ENCODE measurements at places on chromosomes 3 and 15.
A peak's percentile ranks its signal among the peaks of the same experiment; 100 is the strongest.

- no peak for DNase-seq
These were observed 57.5 kb downstream of the MED12L start for GRCh38 chr3:151142929-151143328.

DNA sequence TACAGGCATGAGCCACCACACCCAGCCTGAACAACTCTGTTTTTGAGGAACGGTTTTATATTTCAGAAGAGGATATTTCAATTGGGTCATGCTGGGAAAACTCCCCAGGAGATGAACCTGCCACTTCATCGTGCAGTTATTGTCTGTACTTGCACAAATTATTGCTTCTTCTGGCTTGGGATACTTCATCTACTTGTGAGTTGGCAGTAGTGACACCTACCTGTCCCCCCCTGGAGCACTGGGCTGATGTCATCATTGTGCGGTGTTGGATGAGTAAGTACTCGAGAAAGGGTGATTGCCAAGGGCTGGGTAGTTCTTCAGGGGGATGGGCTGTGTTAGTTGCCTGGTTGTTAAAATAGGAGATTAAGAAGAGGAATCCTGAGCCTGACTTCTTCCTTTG is 85.1 kb upstream of the SAMMSON start:
- no peak for DNase-seq

DNA sequence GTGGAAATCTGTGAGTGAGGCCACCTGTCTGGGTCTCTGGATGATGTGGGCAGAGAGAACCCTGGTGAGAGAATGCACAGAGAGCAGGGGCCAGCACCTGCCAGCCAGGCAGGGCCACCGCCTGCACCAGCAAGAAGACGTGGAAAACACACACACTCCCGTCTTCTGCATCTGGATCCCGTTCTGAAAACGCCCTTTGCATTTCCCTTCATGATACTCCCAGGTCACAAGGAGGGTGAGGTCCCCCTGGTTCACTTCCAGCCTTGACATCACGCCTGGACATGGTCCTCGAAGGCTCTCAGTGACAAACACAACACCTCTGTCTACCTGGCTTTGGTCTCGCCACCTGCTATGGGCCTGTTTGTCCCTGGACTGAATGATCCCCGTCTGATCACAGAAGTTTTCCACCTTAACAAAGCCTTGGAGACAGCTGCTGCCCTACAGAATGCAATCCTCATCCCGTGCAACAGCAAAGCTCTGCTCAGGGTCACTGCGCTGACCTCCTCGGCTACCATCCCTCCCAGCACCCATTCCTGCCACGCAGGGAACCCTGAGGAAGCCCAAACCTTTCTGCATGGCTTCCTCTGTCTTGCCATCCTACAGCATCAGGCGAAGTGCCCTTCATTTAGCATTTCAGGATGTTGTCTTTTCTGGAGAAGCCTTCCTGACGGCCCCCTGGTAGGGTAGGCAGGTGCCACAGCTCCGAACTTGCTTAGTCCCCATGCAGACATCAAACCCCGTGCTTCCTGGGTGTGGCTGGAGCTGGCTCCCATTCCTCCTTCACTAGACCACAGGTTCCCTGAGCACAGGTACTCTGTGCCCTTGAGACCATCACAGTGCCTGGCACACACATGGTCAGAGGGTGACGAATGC is 122.5 kb downstream of the ATP10A start:
- no peak for DNase-seq

DNA sequence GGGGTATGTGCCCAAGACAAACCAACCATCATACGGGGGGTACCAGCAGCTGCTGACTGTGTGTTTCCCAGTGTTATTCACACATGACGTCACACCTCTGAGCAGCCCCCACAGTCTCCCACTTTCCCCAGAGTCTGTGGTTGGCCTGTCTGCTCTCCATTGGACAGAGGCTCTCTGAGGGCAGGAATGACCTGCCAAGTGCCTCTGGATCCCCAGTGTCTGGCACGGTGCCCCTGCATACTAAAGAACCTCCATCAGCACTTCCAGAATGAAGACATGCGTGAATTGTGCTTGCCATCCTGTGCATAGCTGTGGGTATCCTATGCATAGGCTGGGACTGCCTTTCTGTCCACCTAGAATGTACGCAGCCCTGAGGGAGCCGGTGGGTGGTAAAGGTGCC is 3.5 kb upstream of the CCDC9B start:
- DNase-seq: no peak

GRCh38 chr3:44104668-44105321 is 136.9 kb upstream of the TOPAZ1 start:
- DNase-seq: no peak

DNA sequence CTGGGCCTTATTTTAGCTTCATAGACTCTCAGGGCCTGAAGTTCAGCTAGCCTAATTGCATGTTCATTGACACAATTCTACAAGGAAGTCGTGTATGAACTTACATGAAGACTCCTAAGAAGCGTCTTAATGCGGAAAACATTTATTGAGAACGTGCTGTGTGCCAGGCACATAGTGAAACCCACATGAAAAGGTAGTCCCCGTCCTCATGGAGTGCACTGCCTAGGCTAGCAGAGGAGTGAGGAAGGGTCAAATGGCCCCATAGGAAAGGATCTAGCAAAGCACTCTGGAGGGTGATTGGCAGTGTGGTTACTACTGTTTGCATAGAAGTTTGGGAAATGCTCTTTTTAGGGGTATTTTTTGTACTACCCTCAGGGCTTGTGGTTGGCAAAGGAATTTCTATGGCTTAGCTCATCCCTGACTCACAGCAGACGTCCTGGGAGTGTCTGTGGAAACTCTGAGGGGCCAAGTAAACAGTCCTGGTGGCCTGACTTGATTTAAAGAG is 854 bp upstream of the NPTN start:
- peak; percentile 17 for DNase-seq

- no peak for DNase-seq
These were observed 37.0 kb downstream of the STARD9 start for GRCh38 chr15:42612367-42612912.

GRCh38 chr15:48624700-48625099 is 20.8 kb downstream of the FBN1 start:
- no peak for DNase-seq

GRCh38 chr3:965826-966225 is 127.0 kb upstream of the CNTN6 start:
- DNase-seq: no peak

- DNase-seq: no peak
These were observed 132.7 kb upstream of the GMNC start for GRCh38 chr3:190995156-190995555.

- DNase-seq: no peak
These were observed 6.1 kb upstream of the PRKCD start for GRCh38 chr3:53154881-53155285.

DNA sequence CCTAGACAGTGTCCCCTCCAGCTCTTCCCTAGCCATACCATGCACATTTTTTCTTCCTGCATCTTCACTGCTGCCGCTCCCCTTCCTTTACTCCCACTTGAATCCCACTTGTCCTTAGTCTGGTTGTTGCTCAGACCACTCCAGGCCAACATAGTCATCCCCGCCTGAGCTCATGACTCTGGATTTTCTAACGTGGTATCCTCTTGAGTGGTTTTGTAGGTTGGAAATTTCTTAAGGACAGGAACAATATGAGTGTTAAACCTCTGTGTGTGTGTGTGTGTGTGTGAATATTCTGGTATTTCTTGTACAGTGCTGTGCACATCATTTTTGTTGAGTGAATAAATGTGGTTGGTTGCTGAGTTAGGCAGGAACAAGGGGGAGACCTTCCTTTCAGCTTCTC is 3.1 kb downstream of the BAHD1 start:
- no peak for DNase-seq

DNA sequence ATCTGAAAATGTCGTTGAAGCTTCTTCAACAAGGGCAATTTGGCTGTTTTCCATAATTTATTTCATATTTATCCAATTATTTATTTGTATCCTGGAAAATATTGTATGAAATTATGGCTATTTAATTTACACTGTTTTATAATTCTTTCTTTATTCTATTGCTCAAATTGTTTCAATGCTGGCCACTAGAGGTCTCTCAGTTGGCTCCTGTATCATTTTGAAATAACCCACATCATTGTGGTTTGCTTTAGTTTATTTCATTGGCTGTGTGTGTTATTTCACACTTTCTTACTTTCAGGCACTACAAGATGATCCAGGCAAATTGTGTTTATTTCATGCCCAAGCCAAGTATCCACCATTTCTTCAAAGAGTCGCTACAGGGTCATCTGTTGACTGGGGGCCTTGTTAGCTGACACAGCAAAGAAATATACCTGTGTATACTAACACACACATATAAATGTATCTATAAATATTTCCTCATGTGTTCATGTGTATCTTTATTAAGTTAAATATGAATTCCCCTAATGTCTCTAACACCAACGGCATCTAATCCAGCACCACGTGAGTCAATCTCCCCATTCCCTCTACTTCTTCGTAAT is 86.2 kb downstream of the NPAP1 start:
- peak; percentile 1 for DNase-seq

DNA sequence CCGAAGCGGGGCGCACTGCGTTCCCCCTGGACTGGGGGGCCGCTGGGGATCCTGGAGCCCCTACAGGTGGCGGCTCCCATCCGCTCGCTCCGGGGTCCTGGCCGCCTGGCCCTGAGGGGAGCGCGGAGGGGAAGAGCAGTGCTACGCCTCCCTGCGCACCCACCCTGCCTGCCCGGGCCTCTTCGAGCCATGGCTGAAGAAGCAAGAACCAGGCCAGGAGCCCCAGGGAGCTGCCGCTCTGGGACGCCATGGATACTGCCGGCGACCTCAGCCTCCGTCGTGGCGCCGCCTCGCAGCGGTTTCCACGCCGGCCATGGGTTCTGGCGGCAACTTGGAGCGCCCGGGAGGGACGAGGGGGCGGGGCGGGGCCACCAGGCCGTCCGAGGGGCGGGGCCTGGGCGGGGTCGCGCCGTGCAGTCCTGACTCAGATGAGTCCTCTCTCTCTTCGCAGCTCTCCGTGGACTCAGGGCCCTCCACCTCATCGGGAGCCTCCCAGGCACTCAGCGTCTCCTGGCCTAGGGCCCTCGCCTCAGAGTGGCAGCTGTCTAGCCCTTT is 50.9 kb downstream of the MYL3 start:
- peak; percentile 15 for DNase-seq

DNA sequence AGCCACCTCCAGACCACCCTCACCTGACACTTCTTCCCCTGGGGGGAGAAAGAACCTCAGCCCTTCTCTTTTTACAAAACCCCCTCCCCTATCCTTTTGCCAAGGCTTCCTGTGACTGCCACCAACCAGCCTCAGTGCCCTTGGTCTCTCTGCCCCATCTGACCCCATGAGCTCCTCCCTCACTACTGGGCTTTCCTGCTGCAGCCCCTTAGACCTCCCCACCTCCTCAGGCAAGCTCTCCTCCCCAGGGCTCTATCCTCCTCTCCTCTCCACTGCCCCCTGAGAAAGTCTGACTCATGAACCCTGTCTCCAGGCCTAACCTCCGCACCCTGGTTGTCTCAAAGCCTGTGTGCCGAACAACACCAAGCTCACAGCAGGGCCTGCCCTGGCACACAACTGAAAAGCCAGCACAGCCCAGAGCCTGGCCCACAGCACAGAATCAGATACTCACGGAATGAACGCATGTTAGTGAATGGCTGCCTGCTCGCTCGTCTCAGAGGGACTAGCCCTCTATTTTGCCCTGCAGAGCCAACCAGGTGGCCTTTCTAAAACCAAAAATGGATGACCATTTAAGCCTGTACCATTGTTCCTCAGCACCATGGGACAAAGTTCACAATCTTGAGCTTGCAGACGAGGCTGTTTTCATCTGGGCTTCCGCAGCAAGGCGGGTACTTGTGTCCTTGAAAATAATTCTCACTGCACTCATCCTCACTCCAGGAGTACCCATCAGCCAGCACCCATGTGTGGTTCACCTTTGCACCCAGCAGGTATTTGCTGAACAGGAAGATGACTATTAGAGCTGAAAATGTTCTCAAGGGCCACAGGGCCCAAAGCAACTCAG is 1.7 kb downstream of the CHDH start:
- DNase-seq: no peak

- no peak for DNase-seq
These were observed 66.3 kb downstream of the GTPBP8 start for GRCh38 chr3:113057117-113057516.

- no peak for DNase-seq
These were observed 90.1 kb upstream of the EPHB3 start for GRCh38 chr3:184471439-184471838.

DNA sequence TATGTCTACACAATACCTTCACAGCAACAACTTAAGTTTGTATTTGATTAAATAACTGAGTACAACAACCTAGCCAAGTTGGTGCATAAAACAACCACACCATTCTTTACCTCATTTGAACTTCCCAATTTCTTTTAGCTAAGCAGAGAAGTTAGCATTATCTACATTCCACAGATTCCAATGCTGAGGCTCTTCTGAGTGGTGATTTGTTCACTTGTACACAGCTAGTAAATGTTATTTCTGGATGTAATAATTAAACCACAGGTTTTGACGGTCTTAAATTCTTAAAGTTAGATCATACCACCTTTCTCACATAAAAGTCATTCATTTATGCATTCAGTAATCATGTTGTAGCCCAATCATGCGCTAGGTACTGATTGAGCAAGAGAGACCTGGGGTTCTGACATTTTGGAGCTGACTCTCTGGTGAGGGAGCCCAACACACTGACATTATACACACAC is 102.5 kb downstream of the SST start:
- DNase-seq: no peak

GRCh38 chr3:49602049-49602554 is 47.8 kb downstream of the BSN start:
- no peak for DNase-seq

- DNase-seq: no peak
These were observed 58.8 kb downstream of the ADAM10 start for GRCh38 chr15:58690703-58691102.

GRCh38 chr3:66386925-66387650 is 113.7 kb downstream of the LRIG1 start:
- peak; percentile 9 for DNase-seq

Measured in lung microvascular endothelial cell (primary cell).